ENCODE measurements at places on chromosomes 5 and 9. TPM values are rescaled to one million over a fixed set of nuclear protein-coding genes. Genes with fewer than 3 reads are reported as not detected.

The BHMT2 gene
- total RNA-seq, result 12.0 TPM

The ZNF366 gene
- total RNA-seq, result 2.2 TPM

The GRIN1 gene
- total RNA-seq, result 3.8 TPM

The ADAMTSL1 gene
- 12.3 TPM for total RNA-seq

The PCDHB11 gene
- total RNA-seq, result 4.0 TPM

- no peaks in the 10 kb centered on the region for H3K4me1 ChIP-seq
- no peaks in the 10 kb centered on the region for H3K36me3 ChIP-seq
- no peak for DNase-seq
Measured at GRCh38 chr5:89300426-89300970, 417.5 kb upstream of the MEF2C start.

- peak overlapping the region; percentile 90 for H3K27ac ChIP-seq
- DNase-seq, result no peak
- H3K36me3 ChIP-seq, result no peaks in the 10 kb centered on the region
- H3K4me1 ChIP-seq, result peaks cover 24% of the 10 kb centered on the region
- peak overlapping the region; percentile 99 for H3K4me3 ChIP-seq
- no peaks in the 10 kb centered on the region for H3K27me3 ChIP-seq
Measured at GRCh38 chr9:133347515-133347984, 381 bp downstream of the MED22 start.

DNA sequence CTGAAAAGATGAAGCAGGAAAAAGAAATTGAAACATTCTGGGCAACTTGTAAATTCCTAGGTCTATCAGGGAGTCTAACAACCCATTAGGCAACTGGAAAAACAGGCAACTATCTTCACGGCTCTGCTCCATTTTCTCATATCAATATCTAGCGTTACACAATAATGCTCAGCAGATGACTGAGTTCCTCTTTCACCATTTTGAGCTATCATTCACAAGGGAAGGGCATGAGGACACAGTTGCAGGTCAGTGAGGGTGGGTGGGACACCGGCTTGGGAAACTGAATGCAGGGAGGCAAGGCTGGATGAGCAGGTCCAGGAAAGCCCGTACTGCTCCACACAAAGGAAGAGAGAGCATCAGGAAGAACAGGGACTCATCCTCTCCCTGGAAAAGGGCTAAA is 67.0 kb downstream of the FRMD3 start:
- H3K4me1 ChIP-seq, result no peaks in the 10 kb centered on the region
- H3K4me3 ChIP-seq, result no peak overlapping the region
- DNase-seq, result no peak
- H3K27ac ChIP-seq, result no peak overlapping the region

DNA sequence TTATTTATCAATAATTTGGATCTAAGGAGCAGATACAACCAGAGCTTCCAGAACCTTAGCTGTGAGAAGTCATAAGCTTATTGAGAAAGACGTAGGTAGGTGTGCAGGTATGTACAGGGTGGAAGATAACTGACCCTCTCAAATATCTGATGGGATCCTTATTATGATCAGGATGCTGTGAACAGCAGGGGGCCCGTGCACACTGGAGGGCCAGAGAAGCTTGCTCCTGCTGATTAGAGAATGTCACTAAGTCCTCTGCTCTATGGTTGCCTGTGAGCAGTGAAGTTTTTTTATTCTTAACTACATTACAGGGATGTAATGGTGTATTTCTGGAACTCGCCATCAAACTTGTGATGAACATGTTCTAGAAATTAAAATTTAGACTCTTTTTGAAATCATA is 108.9 kb upstream of the POU5F2 start:
- H3K4me3 ChIP-seq, result no peak overlapping the region
- no peak for DNase-seq
- H3K27ac ChIP-seq, result no peak overlapping the region
- no peaks in the 10 kb centered on the region for H3K27me3 ChIP-seq

GRCh38 chr5:76715736-76716455 is at the start of gene F2R:
Gene F2R, plus strand, starts transcription at chr5:76716126. Its CDS starts 182 bp downstream, at chr5:76716308.
- H3K27ac ChIP-seq, result peak within 1 kb of the TSS; percentile 85
- DNase-seq, result peak; percentile 72
- no peaks in the 10 kb centered on the region for H3K36me3 ChIP-seq
- no peaks in the 10 kb centered on the region for H3K27me3 ChIP-seq

DNA sequence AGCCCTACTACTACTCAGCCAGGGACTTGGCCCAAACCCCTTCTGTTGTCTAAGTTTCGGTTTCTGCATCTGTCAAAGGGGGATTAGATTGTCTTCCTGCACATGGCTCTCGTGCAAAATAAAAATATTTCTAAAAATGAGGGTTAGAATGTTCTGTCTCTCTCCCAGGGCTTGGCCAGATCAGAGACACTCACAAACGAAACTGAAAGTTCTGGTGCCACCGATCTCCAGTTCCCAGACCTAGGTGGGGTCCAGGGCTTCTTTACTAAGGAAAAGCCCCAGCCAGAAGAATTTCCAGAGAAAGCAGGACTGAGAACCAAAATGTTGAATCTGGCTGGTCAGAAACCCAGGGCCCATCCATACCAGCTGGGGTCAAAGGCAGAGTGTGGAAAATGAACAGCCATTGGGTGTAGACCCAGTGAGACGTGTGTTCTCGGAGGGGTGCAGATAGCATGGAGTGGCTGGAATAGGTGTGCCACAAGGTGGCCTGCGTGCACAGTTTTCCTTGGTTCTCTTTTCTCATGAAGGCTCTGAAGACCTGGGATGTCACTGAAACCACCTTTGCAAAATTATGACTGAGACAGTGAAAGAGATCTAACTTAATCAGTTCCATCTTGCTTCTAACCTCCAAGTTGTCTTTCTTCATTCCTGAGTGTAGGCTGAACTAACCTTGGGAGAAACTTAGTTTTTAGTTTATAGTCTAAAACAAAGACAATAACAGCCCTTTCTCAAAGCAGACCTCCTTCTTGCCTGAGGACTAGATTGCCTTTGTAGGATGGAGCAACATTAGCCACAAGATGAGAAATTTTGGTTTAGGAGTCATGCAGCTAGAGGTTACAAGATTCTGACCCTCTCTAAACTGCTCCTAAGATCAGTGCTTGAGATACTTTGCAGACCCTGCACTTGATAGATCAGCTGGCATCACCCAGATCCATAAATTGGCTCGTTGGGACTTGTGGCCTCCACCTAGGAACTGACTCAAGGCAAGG is 2.3 kb upstream of the SLC23A1 start:
- H3K4me1 ChIP-seq, result no peaks in the 10 kb centered on the region
- H3K36me3 ChIP-seq, result no peaks in the 10 kb centered on the region
- no peak for DNase-seq
- no peak overlapping the region for H3K27ac ChIP-seq
- H3K27me3 ChIP-seq, result no peaks in the 10 kb centered on the region
- no peak overlapping the region for H3K4me3 ChIP-seq

GRCh38 chr5:147359101-147359500 is 124.3 kb downstream of the STK32A start:
- no peak for DNase-seq
- H3K36me3 ChIP-seq, result no peaks in the 10 kb centered on the region
- no peak overlapping the region for H3K27ac ChIP-seq
- no peak overlapping the region for H3K4me3 ChIP-seq
- H3K4me1 ChIP-seq, result no peaks in the 10 kb centered on the region

GRCh38 chr5:145906401-145906800 is 30.0 kb upstream of the SH3RF2 start:
- H3K36me3 ChIP-seq, result no peaks in the 10 kb centered on the region
- no peak for DNase-seq
- no peak overlapping the region for H3K4me3 ChIP-seq
- H3K27me3 ChIP-seq, result no peaks in the 10 kb centered on the region

GRCh38 chr5:73318308-73318719 is 130.3 kb downstream of the FOXD1 start:
- no peaks in the 10 kb centered on the region for H3K27me3 ChIP-seq
- no peak for DNase-seq
- no peaks in the 10 kb centered on the region for H3K36me3 ChIP-seq
- no peaks in the 10 kb centered on the region for H3K4me1 ChIP-seq
- H3K27ac ChIP-seq, result no peak overlapping the region

GRCh38 chr5:4773827-4774317 is 366.3 kb upstream of the ADAMTS16 start:
- no peaks in the 10 kb centered on the region for H3K27me3 ChIP-seq
- H3K36me3 ChIP-seq, result no peaks in the 10 kb centered on the region
- no peaks in the 10 kb centered on the region for H3K4me1 ChIP-seq

GRCh38 chr5:14965815-14966214 is 94.2 kb upstream of the ANKH start:
- no peaks in the 10 kb centered on the region for H3K4me1 ChIP-seq
- no peak overlapping the region for H3K4me3 ChIP-seq
- H3K27ac ChIP-seq, result no peak overlapping the region

- no peak for DNase-seq
- H3K27ac ChIP-seq, result no peak overlapping the region
Measured at GRCh38 chr5:122605236-122605635, 169.6 kb upstream of the SNX2 start.

DNA sequence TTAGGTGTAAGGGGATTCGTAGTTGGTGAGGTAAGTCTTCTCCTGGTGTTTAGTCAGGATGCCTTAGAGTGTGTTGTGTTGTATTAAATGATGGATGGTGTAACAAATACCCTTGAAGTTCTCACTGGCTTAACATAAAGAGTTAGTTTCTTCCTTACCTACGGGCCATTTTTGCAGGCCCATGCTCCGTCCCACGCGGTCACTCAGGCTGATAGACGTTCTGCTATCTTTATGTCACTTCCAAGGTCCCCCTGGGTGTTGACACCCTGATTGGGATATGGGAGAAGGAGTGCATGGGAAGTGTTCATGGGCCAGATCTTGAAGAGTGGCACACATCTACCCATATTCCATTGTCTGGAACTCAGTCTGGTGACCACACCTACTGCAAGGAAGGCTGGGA is 214.0 kb downstream of the MAST4 start:
- H3K4me1 ChIP-seq, result no peaks in the 10 kb centered on the region
- no peak overlapping the region for H3K4me3 ChIP-seq
- H3K36me3 ChIP-seq, result no peaks in the 10 kb centered on the region
- no peaks in the 10 kb centered on the region for H3K27me3 ChIP-seq
- H3K27ac ChIP-seq, result no peak overlapping the region

Measured in testis (tissue), 5 donors.